Activated effector memory CD4-positive, alpha-beta T cell treated with Interleukin-2 at 50 U/mL for 16 hours (primary cell): ENCODE measurements at places on chromosomes 5 and 9.
A peak's percentile ranks its signal among the peaks of the same experiment; 100 is the strongest.

DNA sequence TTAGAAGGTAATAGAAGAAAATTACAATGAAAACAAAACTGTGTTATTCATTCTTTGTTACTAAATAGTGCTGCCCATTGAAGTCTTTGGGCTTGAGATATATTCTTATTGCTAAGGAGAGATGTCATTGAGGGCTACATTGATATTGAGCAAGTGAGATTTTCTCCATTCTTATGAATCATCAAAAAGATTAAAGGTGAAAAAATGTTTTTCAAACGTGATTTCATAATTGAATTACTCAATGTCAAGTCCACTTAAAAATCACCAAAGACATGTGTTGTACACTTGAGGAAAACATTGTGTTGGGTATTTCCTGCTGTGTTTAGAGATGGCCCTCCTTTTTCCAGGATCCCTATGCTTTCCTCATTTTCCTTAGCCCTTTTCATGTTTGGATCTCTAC is 448.1 kb downstream of the NFIB start:
- no peak for DNase-seq

DNA sequence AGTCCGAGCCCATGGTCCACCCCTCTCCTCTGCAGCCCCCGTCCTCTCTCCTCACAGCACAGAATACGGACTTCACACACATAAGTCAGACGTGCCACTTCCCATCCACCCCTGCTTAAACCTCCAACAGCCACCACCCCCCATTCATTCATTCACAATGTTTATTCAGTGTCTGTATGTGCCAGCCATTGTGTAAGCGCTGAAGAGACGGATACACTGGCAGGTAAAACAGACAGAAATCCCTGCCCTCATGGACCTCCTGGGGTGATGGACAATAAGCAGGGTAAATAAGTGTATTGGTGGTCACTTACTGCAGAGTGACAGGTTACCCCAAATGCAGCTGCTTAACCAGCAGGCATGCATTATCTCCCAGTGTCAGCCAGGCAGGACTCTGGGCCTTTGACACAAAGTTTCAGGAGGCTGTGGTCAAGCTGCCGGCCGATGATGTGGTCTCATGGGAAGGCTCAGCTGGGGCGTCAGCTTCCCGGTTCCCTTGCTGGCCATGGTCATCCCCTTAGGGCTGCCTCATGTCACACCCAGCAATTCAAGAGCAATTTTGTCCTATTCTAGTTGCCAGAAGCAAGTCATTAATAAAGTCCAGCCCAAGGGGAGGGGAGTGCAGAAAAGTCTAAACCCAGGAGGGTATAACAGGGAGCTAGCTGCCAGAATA is 1.8 kb upstream of the PAXX start:
- no peak for DNase-seq

- DNase-seq = no peak
Observed at GRCh38 chr5:135660826-135661575, 82.2 kb upstream of the CXCL14 start.

DNA sequence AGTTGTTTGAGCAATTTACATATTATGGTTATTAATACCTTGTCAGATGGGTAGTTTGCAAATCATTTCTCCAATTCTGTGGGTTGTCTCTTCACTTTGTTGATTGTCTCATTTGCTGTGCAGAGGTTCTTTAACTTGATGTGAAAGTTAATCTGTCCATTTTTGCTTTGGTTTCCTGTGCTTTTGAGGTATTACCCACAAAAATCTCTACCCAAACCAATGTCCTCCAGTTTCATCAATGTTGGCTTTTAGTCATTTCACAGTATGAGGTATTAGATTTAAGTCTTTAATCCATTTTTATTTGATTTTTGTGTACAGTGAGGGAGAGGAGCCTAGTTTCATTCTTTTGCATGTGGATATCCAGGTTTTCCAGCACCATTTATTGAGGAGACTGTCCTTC is 82.4 kb downstream of the MRPS30 start:
- no peak for DNase-seq

DNA sequence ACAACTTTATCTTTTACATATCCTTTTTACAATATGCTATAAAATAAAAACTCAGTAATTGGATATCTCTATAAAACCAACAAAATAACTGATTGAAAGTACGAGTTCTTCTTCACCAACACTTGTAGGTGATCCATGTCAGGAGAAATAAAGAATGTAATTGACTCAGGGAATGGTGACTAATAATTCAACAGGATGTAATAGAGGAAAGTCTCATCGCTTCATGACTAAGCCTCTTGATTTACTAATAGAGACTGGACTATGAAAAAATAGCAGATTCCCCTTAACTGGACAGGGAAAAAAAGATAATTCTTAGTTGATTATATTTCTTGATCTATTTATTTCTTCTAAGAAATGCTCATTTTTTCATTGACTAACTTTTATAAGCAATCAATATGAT is 507.7 kb upstream of the PTGER4 start:
- DNase-seq = no peak

DNA sequence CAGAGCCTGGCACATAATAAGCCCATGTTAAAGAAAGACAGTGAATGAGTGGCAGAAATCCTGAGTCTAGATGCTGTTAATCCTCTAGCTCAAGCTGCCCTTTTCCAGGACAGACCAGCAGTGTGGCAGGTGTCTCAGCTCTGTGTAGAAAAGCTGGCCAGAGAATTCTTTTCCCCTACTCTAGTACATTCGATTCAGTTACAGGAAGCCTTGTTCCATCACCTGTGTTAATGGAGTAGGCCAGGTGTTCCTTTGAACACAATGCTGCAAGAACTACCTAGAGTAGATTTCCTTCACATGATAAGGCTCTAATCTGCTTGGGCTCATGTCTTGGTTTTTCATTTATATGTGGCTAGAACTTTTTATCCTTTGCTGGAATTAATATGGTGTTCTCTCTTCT is 52.5 kb downstream of the NUP214 start:
- no peak for DNase-seq

DNA sequence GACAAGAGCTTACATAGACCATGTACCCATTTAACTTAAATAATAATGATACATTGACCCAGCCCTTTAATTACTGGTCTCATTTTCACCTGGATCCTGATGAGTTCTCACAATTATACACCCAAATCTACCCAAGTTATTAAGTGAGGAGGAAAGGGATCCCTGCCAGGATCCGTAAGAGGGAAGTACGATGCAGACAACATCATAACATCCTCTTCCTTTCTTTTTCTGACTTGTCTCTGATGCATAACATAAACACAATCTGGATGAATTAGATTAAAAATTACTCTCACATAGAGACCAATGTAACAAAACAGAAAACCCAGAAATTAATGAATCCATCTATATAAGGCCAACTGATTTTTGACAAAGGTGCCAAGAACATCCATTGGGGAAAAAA is 17.0 kb downstream of the MARCHF3 start:
- no peak for DNase-seq

- peak; percentile 29 for DNase-seq
Observed at GRCh38 chr5:139636207-139636792, 11.8 kb upstream of the CXXC5 start.

DNA sequence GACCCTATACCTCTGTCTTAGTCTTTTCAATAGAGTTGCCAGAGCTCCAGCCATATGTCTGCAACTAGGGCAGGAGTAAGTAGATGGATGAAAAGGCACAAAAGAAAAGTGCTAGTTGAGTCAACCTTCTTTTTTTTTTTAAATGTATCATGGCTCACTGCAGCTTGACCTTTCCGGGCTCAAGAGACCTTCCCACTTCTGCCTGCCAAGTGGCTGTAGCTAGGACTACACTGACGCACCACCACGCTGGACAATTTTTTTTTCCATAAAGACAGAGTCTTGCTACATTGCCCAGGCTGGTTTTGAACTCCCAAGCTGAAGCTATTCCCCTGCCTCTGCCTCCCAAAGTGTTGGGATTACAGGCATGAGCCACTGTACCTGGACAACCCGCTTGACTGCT is 27.3 kb downstream of the FOXE1 start:
- no peak for DNase-seq

DNA sequence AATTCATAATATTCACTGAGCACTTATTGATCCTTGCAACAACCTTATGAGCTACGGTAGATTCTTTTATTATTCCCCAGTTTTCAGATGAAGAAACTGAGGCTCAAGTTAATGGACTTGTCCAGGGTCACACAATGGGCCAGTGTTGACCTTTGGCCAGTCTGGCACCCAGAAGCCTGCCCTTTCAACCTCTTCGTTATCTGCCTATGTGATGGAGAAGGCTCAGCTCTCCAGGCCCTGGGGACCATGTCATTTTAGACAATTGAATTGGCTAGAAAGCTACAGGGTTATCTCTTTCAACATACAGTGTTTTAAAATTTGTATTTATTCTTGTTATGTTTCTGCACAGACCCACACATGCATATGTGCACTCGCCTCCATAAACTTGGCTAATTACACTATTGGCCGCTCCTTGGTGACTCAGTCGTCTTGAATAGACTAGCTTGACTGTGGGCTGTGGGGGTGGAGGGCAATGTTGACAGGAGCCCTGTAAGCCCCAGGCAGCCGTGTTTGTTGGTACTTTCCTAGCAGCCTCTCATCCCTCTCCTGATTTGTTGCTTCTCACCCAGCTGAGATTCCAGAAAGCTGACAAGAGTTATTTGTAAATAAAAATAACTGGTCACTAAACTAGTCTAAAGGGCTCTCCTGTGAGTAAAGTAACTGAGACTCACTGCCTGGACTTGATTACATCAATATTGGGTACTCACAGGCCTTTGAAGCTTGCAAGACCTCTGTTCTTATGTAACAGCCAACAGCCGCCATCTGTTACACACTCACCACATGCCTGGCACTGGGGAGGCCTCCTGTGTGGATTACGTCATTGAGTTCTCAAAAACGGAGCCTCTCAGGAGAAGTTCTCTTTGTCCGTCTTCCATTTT is 8.5 kb upstream of the ANGPTL2 start:
- DNase-seq = no peak

GRCh38 chr5:178389026-178389729 is 156.6 kb upstream of the PHYKPL start:
- DNase-seq = no peak

DNA sequence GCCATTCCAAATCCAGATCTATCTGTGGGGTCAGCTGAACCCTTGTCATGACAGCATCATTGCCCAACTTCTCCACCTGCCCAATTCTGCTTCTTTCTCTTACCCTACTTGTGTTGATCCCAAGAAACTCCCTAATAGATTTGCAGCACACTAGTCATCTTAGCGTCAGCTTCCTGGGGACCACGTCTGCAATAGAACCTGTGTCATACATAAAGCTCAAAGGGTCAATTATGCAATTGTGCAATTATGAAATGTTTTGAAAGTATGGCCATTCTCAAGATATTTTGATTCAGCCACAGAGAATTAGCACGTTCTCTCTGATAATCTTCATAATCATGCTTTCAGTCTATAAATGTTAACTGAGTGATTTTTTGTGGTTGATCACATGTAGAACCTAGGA is 87.4 kb upstream of the PAPPA start:
- DNase-seq = no peak

DNA sequence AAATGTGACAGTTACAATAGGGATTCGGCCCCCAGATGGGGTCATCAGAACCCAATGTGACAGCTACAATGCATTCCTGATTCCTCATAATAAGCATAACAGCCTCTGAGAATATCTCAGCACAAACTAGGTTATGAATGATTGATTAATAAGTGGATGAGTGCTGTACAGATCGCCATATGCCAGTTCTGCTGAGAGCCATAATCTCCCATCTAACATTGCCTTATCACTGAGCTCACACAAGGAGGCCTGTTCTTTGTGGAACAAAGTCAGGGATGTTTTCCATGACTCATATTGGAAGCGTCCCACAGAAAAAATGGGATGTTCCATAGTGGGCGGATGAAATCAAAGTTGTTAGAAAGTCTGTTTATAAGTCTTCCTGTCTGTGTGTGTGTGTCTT is 89.6 kb downstream of the KIF4B start:
- DNase-seq = no peak

GRCh38 chr5:138594305-138595058 is 19.3 kb upstream of the HSPA9 start:
- DNase-seq = no peak

DNA sequence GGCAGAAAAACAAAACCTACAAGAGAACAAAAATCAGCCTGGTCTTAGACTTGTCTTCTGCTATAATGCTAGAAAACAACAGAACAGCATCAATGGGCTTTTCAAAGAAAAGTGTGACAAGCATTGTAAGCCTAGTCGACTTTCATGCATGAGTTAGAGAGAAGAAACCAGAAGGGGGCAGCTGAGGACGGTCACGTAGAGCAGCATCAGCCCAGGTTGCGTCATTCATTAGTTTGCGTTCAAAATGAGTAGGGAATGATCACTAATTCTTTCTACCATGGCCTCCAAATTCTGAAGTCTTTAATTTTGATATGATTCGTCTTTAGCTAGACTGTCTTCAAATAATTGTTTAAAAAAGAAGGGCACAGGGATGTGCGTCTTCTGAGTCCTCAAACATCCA is 4.7 kb upstream of the ISCA1 start:
- DNase-seq = no peak

- no peak for DNase-seq
Observed at GRCh38 chr5:173981185-173981761, 7.7 kb upstream of the C5orf47 start.

DNA sequence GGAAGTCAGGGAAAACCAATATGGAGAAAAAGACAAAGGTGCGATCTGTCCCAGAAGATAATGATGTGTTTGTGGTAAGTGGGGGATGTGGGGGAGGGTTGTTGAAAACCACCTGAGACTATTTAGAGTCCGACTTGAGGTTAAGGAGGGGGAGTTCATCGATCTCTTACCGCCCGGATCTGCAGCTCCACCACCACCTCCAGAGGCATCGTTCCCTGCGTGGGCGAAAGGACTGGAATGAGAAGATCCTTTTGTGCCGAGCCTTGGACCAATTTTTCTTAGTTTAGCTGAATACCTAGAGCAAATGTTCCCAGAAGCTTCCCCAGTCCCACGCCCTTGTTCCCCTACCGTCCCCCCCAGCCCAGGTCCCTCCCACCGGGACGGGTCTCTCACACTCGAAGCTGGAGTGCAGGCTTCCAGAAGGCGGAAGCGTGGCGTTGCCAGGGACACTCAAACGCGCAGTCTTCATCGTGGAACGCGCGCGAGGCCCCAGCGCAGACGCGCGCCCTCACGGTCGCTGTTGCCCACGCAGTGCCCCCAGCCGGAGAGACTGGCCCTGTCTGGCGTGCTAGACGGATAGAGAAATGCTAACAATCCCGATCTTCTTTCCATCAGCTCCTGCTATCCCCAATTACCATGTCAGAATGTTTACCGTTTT is at the start of gene SPATA6L:
Gene SPATA6L, minus strand, starts transcription at position 439 of the 658 bp plus-strand sequence. Its CDS starts 230 bp downstream, at position 209.
- DNase-seq = peak; percentile 9
